ENCODE measurements at places on chromosomes 11 and 22.
A peak's percentile ranks its signal among the peaks of the same experiment; 100 is the strongest.

GRCh38 chr11:23997356-23997755 is 499.5 kb upstream of the LUZP2 start:
- DNase-seq = peak; percentile 26

- DNase-seq = peak; percentile 86
These were observed 21.6 kb upstream of the C11orf96 start for GRCh38 chr11:43920598-43921419.

GRCh38 chr22:19128946-19129727 is 2.0 kb upstream of the TSSK2 start:
- no peak for DNase-seq

DNA sequence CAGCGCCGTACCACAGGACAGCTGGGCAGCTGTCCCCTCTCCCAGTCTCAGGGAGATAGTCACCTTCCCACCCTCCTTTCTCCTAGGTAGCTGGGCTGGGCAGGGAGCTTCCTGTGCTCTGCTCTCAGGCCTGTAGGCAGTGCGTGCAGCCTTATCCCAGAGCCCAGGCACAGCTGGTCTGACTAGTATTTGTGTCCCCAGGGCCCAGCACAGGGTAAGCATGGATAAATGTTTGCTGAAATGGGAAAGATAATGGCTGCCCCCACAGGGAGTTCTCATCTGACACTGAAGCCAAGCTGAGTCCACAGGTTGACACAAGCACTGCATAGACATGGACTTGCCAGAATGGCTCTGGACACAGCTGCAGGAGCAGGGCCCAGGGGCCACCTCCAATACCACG is 9.8 kb downstream of the SLC15A3 start:
- DNase-seq = peak; percentile 97

GRCh38 chr22:33361581-33361980 is 303.4 kb upstream of the SYN3 start:
- no peak for DNase-seq

DNA sequence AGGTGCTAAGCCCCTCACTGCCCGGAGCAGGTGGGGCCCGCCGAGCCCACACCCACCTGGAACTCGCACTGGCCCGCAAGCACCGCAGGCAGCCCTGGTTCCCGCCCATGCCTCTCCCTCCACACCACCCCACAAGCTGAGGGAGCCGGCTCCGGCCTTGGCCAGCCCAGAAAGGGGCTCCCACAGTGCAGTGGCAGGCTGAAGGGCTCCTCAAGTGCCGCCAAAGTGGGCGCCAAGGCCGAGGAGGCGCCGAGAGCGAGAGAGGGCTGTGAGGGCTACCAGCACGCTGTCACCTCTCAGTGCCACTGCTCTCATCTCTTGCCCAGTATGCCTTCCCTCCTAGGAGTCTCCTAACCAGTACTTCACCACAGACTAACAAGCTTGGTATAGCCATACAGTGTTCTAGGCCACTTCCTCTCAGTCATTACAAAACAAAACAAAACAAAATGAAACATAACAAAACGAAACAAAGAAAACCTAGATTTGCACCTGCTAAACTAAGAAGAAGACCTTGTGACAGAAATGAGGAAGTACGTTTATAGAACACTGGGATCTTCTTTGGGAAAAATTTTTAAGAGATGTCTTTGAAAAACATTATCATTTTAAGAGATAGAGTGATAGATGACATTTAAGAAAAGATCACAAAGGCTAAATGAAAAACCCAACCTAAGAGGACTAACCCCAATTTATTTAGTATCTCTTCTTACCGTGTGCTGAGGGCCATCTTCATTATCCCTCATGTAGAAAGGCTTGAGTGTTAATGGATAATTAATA is 47.7 kb upstream of the GAB2 start:
- no peak for DNase-seq

DNA sequence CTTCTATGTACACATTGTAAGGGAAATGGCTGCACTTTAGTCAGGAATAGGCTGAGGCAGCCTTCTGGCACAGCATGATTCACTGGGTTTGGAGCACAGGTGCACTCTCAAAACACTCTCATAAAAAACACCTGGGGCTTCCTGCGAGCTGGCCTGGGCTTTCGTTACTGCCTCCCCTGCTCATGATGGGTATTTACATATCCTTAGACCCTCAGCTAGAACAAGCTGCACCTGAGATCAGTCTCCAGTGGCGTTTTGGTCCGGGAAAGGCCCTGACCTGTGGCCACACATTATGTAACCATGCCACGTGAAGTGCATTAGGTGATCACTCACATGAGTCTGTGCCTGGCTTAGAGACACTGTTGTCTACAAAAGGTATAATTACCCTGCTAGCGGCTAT is 321.7 kb downstream of the TMEM135 start:
- peak; percentile 97 for DNase-seq

DNA sequence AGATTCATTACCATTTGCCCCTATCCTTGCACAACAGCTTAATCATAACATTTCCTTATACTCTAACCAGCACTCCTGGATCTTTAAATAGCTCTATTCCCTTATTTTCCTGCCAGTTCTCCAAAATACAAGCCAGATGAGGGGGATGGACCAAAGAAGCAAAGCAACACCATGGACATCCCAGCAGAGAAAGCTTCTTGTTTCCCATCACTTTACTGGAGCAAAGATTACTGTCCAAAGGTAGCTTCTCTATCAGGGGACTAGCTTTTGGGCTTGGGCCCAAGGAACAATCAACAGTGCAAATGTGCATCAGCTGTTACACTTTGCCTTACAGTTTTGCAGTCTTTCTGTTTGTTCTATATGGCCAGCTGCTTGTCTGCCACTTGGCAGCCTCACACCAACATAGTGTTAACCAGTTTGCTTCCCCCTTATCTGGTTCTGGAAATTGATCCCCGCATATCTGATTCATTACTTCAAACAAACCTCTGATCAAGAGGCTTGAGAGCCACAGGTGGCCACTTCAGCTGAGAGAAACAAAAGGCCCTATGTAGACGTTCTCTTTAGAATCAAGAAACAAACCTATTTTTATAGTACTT is 814.3 kb downstream of the METTL15 start:
- DNase-seq = no peak

DNA sequence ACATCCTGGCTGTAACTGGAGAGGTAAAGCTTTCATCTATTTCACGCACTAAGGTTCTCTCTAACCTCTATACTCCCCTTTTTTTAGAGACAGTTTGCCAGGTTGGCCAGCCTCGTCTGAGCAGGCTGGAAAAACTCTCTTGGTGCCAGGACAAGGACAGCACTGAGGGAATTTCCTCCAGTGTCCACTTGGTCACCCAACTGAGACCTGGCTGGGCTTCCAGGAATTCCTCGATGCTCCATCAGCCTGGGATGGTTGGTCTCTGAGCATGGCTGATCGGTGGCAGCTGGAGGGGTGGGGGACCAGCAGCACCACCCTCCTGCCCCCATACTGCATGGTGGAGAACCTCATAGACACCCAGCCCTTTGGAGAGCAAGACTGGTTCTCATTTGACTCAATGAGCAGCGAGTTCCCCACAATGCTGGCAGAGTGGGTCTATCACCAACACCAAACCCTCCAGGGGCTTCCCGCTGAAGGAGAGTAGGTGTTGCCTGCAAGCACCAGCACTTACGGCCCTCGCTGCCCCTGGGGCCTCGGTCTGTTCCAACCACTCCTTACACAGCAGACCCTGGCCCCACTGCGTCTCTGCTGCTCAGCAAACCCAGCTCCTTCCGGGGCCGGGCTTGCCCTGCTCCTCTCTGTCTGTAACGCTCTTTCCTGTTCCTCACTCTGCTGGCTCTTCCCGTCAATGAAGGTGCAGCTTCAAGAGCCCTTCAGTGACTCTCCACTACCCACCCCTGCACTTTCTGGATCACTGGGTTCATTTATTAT is 122.2 kb downstream of the ST3GAL4 start:
- no peak for DNase-seq

DNA sequence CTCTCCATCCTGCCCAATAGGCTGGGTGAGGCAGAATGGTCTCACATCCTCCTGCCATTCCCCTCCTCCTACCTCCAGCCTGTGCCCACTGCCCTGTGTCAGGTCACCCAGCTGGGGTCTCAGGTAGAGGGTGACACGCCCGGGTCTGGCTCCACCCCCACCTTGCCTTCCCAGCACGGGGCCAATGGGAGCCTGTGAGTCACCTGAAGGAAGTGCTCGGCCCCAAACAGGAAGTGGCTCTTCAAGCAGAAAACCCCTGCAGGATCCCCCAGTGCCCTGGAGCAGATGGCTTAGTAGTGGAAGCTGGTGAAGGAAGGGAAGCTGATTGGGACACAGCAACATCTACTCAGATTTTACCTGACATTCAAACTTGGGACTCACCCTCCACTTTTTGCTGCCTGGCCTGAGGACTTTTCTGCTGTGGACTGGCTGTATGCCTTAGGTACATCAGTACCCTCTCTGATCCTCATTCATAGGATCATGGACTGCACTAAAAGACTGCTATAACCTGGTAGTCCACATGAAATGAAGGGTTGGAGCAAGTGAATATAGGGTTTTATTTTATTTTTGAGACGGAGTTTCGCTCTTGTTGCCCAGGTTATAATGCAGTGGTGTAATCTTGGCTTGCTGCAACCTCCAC is 33.4 kb downstream of the GDPD5 start:
- DNase-seq = peak; percentile 74

- DNase-seq = no peak
These were observed 38.3 kb downstream of the IGLL5 start for GRCh38 chr22:22925805-22926369.

DNA sequence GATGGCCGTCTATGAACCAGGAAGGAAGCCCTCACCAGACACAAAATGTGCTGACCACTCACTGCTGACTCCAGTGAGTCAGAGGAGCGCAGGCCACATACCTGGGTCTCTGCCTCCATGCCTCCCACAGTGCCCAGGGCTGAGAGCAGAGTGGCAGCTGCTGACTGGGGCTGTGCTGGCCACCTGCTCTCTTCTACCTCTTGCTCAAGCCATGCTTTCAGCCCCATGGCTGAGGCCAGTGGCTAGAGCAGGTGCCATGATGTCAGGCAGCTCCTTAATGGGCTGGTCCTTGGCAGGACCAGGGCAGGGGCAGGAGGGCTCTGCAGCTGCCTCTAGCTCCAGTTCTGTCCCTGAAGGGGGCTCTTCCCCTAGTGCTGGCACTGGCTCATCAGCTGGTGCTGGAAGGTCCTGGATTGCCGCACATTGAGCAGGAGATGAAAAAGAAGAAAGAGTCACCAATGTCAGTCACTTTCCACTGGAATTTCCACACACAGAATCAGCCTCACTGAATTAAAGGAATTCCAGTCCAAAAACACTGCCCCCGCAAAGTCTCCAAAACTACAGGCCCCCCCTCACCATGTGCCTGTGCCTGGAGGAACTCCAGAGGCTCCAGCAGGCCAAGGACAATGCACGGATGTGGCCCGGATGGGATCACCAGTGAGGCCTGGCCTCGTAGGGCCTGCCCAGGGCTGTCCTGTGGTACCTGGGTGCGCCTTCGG is 86.4 kb downstream of the GGTLC2 start:
- no peak for DNase-seq

DNA sequence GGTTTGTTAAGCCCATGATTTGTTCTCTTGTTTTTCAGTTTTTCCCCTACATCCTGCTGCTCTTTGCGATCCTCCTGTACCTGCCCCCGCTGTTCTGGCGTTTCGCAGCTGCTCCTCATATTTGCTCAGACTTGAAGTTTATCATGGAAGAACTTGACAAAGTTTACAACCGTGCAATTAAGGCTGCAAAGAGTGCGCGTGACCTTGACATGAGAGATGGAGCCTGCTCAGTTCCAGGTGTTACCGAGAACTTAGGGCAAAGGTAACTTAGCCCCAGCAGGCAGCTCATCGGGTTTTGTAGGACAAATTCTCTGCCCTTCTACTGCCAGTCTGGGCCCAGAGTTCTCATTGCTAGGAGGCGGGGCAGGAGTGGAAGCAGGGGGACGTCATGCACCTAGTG is 49.7 kb downstream of the PANX1 start:
- DNase-seq = no peak

DNA sequence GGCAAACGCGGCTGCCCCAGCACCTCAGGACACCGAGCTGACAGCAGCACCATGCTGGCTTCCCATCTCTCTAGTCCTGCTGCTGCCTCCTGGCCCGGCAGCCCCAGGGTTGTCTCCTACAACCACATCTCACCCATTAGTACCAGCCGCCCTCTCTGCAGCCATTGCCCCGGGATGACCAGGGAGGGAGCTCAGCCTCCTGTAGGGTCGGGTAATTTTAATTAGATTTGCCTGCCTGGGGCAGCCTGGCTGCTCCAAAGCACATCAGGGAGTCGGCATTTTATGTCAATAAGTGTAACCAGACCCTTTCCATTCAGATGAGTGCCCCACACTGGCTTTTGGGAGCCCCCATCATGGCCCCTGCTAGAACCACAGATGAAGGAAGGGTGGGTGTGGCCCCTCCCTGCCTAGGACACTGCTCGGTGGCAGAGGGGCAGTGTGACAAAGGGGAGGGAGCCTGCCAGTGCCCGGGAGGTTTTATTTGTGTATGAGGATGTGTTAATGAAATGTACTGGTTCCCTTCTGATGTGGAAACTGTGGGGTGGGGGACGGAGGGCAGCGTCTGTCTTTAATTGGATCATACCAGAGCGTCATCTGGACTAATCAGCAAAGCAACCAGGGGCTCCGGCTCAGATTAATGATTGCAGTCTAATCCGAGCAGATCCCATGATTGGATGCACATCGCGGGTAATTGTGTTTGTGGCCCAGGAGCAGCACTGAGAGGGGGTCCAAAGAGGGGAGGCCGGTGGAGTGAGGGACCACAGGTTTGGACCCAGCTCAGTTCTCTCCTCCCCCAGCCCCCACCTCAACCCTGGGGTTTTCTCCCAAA is 125.3 kb downstream of the FEZ1 start:
- DNase-seq = peak; percentile 87

GRCh38 chr11:3058753-3059664 is 1.8 kb upstream of the CARS1 start:
- no peak for DNase-seq

DNA sequence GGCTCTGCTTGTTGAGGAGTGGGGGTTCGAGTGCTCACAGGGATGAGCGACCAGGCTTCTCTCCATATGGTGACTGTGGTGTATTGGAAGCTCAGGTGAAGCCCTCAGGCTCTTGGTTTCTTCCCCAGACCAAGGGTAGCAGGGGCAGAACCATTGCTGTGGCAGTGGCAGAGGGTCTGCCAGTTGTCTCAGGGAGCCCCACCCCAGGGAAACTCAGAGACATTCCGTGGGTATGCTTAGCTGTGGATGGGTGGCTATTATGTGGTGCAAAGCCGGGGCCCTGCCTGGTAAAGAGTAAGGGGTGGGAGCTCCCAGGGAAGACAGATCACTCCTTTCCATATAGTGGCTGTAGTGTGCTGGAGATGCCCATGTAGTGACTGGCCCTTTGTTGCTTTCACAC is 167.8 kb downstream of the DLG2 start:
- no peak for DNase-seq

- no peak for DNase-seq
These were observed 11.4 kb downstream of the DGAT2 start for GRCh38 chr11:75779960-75780359.

- DNase-seq = no peak
These were observed 10.8 kb downstream of the FAM227A start for GRCh38 chr22:38645430-38645829.

GRCh38 chr11:74090701-74091100 is 80.1 kb downstream of the C2CD3 start:
- peak; percentile 28 for DNase-seq

GRCh38 chr11:60764879-60765278 is 8.2 kb downstream of the MS4A15 start:
- peak; percentile 37 for DNase-seq

GRCh38 chr11:33945481-33946268 is 53.8 kb upstream of the LMO2 start:
- no peak for DNase-seq

- no peak for DNase-seq
These were observed 131.0 kb downstream of the TBC1D22A start for GRCh38 chr22:46893281-46894020.

Measured in NCI-H69 (cell line).